GM12865 (cell line): ENCODE measurements at places on chromosomes 2 and 18.

- no peak for DNase-seq
Measured at GRCh38 chr2:136766073-136766404, 694 bp downstream of the THSD7B start.

DNA sequence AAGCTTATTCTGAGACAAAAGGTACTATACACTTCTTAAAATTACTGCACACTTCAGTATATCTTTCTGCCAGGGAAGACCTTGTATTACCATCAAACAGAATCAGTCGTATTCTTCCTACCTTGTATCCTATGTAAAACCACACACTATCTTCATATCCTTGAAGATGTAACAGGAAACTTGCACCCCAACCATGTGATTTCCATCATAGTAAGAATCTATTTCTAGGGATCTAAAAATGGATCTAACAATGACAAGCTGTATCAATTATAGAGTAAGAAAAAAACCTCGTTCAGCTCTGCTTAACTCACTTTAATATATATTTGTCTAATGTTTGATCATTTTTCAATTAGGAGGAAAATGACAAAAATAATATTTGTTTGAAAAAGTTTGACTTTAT, 60.2 kb downstream of the WDR75 start:
- DNase-seq: no peak

GRCh38 chr2:46674488-46674887, 195.1 kb downstream of the TMEM247 start:
- no peak for DNase-seq

- no peak for DNase-seq
Measured at GRCh38 chr2:212477571-212477970, 61.0 kb downstream of the ERBB4 start.

GRCh38 chr2:198214114-198214596, 409.8 kb downstream of the PLCL1 start:
- no peak for DNase-seq

- DNase-seq: no peak
Measured at GRCh38 chr18:59155153-59155552, 15.5 kb downstream of the SEC11C start.

DNA sequence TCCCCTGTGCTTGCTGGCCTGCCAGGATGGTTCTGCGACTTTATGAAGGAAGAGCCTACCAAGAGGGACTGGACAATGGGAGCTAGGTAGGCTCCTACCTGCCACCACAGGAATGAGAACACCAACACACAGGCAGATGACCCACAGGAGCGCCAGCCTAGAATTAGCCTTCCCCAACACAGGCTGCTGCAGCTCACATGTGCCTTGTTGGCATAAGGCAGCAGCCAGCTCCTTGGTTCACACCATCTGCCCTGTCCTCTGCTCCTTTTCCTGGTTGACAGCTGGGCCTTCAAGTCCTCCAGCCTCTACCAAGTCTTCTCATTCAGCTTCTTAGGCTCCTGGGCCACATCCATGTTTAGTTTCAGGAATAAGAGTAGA, 705.4 kb upstream of the RAB6C start:
- DNase-seq: no peak

DNA sequence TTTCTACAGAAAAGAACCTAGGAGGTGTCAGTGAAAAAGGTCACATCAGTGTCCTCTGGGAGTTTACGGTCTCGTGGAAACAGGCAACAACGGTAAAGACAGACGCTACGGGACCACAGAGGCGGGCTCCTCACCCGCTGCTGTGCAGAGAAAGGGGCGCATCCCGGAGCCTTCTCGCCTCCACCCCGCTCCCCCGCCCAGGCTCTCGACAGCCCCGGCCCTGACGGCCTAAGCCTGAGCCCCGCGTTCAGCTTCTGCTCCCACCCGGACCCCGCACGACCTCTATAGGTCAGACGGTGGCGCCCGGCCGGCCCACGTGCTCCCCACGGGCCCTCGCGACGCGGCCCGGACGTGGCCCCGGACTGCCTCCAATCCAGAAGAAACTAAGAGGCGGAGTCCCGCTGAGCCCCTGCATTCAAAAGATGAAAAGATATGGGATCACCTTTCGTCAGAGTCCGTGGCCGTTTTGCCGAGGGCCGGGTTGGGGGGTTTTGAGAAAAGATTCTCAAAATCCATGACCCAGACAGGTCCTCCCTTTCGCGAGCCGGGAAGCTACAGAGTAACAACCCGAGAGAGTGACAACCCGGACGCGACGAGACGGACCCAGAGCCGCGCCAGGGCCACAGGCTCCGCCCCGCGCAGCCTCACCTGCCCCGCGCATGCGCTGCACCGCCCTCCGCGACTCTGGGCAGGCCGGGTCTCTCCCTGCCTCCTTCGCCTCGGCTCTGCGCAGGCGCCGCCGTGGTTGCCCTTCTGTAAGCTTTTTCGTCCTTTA, at the start of gene ZC3H8:
Gene ZC3H8, minus strand, starts transcription at position 577 of the 775 bp plus-strand sequence. Its CDS starts 61 bp downstream, at position 516.
- DNase-seq: peak; percentile 96

GRCh38 chr2:214676421-214677089, 132.9 kb downstream of the BARD1 start:
- no peak for DNase-seq

DNA sequence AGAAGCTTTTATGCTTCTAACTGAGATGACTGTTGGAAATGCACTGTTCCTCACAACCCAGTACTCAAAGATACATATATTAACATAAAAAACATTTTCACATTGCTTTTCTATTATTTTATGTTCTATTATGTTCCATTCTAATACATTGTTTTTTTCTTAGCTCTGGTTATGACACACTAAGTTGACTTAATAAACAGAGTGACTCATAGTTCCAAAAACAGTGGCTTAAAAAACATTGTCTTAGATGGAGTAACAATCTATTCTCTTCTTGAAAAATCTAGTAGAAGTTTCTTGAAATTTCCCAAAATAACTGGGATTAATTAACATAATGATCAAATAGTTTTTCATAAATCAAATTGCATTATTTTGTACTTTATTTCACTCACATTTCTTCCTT, 328.2 kb upstream of the LRATD1 start:
- DNase-seq: no peak

- DNase-seq: no peak
Measured at GRCh38 chr2:132550946-132551345, 119.1 kb downstream of the LYPD1 start.

GRCh38 chr18:46619559-46619958, 37.5 kb downstream of the LOXHD1 start:
- no peak for DNase-seq

GRCh38 chr2:181954538-181954883, 31.1 kb upstream of the PPP1R1C start:
- DNase-seq: no peak

DNA sequence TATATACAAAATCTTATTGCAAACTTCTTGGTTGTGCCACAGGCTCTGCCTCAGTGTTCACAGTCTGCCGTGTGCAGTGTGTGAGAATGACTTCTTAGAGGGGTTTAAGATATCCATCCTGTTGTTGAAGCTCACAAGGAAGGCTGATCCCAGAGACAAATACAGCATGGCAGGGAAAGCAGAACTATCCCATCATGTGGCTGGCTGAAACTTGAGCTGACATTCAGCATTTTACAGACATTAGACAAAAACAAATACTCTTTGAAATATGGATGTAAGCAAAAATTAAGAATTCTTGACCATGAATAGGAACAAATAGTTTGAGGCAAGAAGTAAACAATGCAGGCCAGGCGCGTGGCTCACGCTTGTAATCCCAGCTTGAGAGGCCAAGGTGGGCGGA, 12.9 kb upstream of the PUM2 start:
- DNase-seq: no peak

DNA sequence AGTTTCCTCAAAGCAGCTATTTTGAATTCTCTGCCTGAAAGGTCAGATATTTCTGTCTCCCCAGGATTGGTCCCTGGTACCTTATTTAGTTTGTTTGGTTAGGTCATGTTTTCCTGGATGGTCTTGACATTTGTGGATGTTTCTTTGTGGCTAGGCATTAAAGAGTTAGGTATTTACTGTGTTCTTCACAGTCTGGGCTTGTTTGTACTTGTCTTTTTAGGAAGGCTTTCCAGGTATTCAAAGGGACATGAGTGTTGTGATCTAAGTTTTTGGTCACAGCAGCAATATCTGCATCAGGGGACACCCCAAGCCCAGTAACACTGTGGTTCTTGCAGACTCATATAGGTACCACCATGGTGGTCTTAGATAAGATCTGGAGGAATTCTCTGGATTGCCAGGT, 11.8 kb downstream of the MYO3B start:
- no peak for DNase-seq
